ENCODE measurements at places on chromosomes 1 and 21. TPM values are rescaled to one million over a fixed set of nuclear protein-coding genes. Genes with fewer than 3 reads are reported as not detected.

The LCE2A gene
- not detected for total RNA-seq

The RBM11 gene
- total RNA-seq: not detected

The CENPF gene
- total RNA-seq: 68.2 TPM

The MCOLN3 gene
- total RNA-seq: not detected

The PTPN14 gene
- total RNA-seq: 58.9 TPM

The ZNF281 gene
- total RNA-seq: 23.3 TPM

The CLEC20A gene
- total RNA-seq: not detected

The ACTL8 gene
- not detected for total RNA-seq

The THEM4 gene
- 11.4 TPM for total RNA-seq

Data from pulmonary artery endothelial cell (primary cell).